Fibroblast of lung (primary cell): ENCODE measurements at places on chromosomes 2 and 18. TPM values are rescaled to one million over a fixed set of nuclear protein-coding genes. Genes with fewer than 3 reads are reported as not detected.

- no peak for DNase-seq
Observed at GRCh38 chr2:23554054-23554697, 169.2 kb downstream of the KLHL29 start.

- DNase-seq: no peak
Observed at GRCh38 chr18:78416853-78417252, 562.8 kb upstream of the SALL3 start.

DNA sequence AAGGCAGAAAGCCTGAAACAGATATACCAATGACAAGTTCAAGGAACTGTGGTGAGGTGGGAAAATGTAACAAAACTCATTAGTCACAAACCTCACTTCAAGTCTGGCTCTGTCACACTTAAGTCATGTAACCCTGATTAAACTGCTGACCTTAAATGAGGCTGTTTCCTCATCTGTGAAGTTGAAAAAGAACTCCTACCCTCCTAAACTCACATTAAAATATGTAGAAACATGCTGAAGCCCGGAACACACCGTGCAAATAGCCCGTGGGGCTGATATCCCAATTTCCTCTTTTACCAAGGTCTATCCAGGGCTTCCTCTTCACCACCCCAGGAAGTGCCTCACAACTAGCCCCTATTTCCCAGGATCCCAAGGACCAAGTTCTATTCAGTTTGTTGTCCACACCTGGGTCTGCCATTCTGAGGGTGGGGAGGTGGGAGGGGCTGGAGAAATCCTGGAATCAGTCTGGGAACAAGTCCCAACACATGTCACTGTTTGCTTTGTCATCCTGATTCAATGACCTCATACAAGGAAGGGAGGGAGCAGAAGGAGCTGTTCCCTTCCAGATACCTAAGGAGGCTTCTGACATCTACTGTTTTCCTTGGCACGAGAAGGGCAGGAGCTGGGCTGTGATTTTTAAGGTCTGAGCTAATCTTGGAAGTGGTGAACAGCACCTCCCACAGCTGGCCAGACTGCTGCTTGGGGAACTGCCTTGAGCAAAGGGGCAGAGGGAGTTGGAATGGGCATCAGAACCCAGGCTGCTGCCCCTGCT is 42.3 kb downstream of the SLC4A1AP start:
- peak; percentile 97 for DNase-seq

GRCh38 chr2:222290401-222290735 is 8.4 kb downstream of the PAX3 start:
- DNase-seq: no peak

DNA sequence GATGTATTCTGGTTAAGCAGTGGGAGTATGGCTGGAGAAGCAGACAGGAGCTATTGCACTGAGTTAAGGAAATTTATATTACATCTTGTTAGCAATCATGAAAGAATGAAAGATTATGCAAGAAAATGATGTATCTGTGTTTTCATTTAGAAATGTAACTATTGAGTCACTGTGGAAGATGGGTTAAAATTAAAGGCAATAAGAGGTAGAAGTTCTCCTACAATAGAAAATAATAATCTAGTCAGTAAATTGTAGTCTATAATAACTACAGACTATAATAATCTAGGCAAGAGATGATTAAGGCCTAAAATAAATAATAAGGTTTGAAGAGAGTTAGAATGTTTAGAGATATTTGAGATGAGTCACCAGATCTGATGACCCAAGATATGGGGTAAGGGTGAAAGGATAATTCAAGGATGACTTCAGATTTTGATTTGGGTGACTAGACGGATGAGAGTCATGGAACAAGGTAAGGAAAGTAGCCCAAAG is 371.9 kb upstream of the KCNH7 start:
- DNase-seq: peak; percentile 73

DNA sequence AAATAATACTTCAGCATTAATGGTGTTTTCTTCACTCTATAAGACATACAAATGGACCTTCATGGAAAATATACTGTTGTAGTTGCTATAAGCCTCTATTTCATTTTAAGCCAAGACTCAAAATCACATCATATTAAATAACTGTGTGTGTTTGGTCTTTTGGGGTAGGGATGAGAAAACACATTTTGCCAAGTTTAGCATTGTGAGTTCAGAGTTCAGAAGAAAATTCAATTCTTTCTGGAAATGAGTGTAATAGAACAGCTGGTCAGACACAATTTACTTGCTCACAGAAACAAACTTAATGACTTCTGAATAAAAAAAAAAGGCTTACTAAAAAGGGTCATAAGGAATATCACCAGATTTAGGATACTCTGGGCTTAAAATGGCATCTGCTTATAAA is 149.5 kb downstream of the LRRTM4 start:
- DNase-seq: no peak

GRCh38 chr2:4690913-4691312 is 987.5 kb downstream of the DCDC2C start:
- no peak for DNase-seq

DNA sequence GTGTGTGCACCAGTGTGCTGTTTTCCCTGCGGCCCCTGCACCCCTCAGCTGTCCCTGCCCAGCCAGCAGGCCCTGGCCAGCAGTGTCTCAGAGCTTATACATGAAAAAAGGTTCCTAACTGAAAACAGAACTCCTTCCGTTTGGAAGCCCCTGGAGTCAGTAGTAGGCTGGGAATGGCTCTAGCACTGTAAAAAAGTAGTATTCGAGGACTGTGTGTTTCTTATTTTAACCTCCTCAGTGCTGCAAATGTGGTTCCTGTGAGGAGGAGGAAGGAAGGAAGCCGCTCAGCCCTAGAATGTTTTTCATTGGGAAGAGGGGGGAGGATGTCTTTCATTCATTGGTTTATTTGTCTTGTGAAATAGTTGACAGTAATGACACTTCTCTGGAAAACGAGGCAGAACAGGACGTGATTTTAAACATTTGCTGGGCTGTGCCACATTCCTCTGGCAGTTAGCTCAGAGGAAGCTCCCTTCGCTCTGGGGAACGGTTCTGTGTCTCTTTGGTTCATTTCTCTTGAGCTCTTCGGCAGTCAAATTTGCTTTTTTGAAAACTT is 103.5 kb downstream of the SPTBN1 start:
- DNase-seq: peak; percentile 87

DNA sequence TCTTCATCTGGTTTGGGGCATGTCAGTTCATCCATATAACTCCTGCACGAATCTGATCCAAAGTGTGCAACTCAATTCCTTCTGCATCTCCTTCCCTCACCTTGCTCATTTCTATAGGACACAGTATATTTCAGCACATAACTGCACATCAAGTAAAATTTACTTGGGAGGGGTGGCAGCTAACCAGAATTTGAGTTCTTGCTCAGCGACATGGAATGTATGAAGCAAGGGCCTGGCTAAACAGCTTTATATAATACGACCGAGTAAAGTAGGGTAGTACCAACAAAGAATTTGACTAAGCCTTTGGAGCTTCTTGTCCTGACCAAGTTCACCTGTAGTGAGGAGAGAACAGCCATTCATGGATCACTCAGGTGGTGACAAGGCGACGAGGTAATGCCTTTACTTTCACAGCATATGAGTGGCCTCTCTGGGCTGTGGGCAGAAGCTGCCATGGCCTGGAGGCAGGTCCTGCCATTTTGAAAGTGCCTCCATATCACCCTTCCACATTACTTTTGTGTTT is 570.2 kb upstream of the TNP1 start:
- peak; percentile 68 for DNase-seq

DNA sequence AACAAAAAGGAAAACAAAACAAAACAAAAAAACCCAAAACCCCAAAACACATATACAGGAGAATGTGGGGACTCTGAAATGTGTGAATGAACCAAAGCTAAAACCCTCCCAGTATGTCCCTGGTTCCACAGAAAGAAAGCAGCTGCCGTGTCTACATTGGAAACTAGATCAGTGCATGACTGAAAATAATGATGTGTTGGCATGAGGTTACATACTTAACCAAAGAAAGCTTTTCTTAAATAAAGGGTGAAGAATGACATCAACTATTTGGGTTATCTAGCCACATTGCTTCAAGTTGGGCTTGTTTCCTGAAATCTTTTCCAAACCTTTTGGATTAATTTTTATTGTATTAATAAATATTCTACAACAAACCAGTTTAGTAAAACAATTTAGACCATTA is 91.9 kb upstream of the FN1 start:
- peak; percentile 85 for DNase-seq

- no peak for DNase-seq
Observed at GRCh38 chr2:238703436-238703835, 144.4 kb upstream of the TWIST2 start.

Gene FARSB
- total RNA-seq: 9.4 and 9.5 TPM in 2 replicates

Gene CKAP2L
- 0.26 and 3.0 TPM in 2 replicates for total RNA-seq

Gene HOXD4
- total RNA-seq: not detected in 2 replicates

Gene PRKAG3
- total RNA-seq: 0.26 and 0.33 TPM in 2 replicates

Gene CYP27A1
- 40.6 and 53.8 TPM in 2 replicates for total RNA-seq
